ENCODE measurements at places on chromosomes 7 and 10. TPM values are rescaled to one million over a fixed set of nuclear protein-coding genes. Genes with fewer than 3 reads are reported as not detected.
A peak's percentile ranks its signal among the peaks of the same experiment; 100 is the strongest.

PLEKHS1 gene
- not detected for total RNA-seq

ZNF92 gene
- total RNA-seq, result 34.0 TPM

SERPINE1 gene
- total RNA-seq, result 0.42 TPM

PPA1 gene
- 223 TPM for total RNA-seq

TRRAP gene
- 82.6 TPM for total RNA-seq

DNA sequence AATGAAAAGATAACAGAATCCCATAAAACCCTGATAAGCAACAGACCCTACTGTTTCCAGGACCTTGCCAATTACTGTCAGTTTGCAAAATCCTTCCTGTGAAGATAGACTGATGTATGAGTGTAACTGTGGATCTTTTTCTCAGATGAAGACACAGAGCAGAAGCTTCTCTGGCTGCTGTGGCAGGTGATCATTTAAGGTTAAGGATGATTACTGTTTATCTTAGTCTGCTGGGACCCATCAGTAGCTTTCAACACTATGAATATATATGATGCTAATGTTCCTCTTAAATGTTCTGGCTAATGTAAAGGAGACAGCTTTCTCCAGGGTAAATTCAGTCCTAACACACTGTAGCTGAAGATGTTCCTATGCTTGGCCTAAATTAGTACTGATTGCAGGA, 56.0 kb upstream of the CTTNBP2 start:
- no peak for DNase-seq

DNA sequence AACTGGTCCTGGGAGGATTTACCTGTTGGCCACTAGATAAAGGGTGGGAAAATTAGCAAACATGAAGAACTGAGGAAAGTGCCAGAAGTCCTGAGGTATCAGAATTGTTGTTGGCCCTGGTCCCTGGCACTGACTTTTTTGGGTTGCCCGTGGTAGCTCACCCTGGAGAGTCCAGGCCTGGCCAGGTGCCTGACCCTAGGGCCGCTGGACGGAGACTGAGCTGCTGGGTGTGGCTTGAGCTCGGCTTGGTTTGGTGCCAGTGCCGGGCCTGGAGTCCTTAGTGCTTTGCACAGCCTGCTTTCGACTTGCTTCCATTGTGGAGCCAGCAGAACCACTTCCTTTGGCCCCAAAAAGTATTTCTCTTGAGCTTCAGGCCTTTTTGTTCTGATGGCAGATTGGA, 12.9 kb downstream of the MDH2 start:
- no peak for DNase-seq

DNA sequence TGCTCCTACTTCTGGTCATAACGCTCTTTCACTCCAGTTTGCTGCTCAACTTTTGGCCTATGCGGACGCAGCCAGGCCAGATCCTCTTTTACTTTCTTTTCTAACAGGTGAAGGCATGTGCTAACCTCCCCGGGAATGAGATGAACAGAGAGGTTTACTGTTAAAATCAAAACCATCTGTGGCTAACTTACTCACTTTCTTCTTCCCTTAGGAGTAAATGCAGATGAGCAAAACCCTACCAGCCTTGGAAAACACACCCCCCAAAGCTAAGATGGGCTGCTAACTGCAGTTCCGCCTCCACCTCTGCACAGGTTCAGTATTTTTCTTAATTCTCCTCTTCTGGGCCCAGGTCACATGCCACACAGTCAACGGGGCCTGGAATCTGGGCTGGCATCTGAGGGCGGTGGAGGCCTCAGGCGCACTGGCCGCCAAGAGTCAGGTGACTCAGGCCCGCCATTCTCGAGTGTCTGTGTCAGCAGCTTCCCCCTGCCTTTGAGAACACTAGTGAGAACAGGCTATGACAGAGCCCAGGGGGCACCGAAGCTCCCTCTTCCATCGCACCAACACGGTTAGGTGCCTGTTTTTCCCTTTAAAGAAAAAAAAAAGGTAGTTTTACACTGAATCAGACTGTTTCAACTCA, 11.1 kb downstream of the FAM53B start:
- DNase-seq, result no peak

- no peak for DNase-seq
Measured at GRCh38 chr7:33702514-33703054, 202.8 kb upstream of the BMPER start.

DNA sequence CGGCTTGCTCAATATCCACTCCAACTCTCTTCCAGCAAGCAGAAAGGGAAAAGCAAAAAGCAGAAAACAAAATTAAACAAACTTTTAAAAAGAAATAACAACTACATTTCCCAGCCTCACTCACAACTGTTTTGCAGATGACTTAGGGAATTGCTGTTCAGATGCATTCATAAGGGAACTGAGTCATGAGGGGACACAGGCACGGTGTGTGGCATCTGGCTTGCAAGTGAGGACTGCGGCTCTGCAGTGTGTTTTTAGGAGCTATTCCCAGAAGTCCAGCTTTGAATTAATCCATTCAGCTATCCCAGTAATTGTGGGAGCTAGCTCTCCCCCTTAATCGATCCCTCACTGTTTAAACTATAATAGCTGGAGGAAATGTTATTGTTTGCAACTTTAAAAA, 30.3 kb downstream of the PTN start:
- DNase-seq, result no peak

- no peak for DNase-seq
Measured at GRCh38 chr7:101207459-101207858, 6.6 kb upstream of the MOGAT3 start.

GRCh38 chr7:100879685-100880261, 4.9 kb downstream of the SRRT start:
- no peak for DNase-seq

DNA sequence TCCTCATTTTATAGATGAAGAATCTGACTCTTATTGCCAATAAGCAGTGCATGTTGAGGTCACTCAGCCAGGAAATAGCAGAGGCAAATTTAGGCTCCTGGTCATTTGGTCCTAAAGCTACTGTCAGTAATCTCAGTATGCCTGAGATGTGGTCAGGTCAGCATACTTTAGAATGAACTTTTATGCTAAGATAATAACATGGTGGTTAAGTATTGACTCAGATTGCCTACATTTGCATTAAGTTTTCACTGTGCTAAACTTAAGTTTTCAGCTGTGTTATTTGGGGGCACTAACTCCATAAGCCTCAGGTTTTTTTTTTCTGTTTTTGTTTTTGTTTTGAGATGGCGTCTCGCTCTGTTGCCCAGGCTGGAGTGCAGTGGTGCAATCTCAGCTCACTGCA, 35.9 kb upstream of the CCSER2 start:
- DNase-seq, result no peak

DNA sequence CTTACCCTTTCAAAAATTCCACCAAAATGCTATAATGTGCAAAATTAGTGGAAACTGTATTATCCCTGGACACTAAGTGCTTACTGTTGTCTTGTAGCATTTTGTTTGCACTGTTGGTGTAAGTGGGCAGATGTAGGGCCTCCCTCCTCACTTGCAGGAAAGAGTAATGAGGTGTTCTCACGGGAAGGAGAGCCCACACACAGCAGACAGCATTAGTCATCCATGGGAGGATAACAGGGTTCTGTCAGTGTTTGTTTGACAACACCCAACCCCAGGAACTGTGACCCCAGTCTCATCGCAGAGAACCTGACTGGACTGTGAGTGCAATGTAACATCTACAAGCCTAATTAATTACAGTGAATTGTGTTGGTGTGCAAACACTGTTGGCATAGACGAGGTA, 58.7 kb upstream of the VSTM2A start:
- no peak for DNase-seq

DNA sequence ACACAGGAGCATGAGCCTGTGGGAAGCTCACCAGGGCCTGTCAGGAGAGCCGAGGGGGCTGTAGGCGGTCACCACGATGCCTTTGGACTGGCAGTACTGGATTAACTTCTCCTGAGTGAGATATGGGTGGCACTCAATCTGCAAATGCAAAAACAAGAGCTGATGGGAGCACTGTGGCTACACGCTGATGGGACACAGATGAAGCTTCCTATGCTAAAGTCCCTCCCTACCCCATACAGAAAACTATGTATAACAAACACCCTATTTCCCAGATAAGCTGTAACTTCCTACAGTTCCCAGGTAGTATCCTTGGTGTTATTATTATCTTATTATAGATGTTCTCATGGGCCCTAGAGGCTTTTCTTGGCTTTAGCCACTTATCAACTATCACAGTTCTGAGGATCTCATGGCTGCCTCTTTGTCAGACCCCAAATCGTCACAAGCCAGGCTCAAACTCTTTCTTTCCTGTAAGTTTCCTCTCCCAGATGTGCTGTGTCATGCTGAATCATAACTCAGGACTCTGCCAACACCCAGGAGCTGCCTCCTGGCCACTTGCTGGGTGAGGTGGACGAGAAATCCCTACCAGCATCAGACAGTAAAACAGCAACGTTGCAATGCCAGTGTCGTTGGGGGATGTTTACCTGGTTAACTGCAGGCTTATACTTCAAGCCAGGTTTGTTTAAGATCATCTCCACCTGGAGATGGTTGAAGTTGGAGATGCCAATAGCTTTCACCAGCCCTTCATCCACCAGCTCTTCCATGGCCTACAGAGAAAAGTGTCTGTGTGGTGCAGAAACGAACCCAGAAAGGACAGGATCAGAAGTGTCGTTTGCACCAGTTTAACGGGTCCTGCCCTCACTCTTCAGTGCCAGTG, 10.3 kb downstream of the AKR1B1 start:
- no peak for DNase-seq

DNA sequence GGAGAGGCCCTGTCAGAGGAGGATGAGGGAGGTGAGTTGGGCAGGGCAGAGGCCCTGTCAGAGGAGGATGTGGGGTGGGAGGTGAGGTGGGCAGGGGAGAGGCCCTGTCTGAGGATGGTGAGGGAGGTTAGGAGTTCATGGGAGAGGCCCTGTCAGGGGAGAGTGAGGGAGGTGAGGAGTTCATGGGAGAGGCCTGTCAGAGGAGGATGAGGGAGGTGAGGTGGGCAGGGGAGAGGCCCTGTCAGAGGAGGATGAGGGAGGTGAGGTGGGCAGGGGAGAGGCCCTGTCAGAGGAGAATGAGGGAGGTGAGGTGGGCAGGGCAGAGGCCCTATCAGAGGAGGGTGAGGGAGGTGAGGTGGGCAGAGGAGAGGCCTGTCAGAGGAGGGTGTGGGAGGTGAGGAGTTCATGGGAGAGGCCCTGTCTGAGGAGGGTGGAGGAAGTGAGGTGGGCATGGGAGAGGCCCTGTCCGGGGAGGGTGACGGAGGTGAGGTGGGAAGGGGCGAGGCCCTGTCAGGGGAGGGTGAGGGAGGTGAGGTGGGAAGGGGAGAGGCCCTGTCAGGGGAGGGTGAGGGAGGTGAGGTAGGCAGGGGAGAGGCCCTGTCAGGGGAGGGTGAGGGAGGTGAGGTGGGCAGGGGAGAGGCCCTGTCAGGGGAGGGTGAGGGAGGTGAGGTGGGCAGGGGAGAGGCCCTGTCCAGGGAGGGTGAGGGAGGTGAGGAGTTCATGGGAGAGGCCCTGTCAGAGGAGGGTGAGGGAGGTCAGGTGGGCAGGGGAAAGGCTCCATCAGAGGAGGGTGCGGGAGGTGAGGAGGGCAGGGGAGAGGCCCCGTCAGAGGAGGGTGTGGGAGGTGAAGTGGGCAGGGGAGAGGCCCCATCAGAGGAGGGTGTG, 73.7 kb downstream of the INPP5A start:
- no peak for DNase-seq

DNA sequence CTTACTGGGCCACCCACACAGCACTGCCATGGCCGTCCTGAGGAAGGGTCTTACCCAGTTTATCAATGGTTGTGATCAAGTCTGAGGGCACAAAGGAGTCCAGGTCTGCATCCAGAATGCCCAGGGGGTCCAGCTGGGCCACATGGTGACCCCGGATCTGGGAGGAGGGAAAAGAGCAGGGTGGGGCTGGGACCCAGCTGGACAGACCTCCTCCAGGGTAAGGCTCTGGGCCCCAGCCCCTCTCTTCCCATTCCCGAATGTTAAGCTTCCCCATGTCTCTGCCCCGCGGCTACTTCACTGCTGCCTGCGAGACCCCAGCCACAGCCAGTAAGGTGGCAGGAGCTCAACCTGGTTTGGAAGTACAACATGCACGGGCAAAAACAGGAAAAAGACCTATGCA, 9.5 kb downstream of the OGDHL start:
- DNase-seq, result no peak

DNA sequence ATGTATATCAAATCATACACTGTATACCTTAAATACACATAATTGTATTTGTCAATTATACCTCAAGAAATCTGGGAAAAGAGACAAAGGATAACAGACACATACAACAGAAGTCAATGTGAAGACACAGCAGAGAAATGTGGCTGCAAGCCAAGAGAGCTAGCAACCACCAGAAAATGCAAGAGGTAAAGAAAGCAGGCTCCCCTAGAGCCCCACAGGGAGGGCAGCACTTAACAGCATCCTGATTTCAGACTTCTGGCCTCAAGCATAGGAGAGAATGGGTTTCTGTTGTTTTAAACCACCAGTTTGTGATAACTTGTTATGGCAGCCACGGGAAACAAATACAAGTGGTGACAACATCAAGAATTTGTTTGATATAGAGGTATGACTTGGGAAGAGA, 1197.2 kb downstream of the SORCS1 start:
- DNase-seq, result no peak

- DNase-seq, result no peak
Measured at GRCh38 chr7:134712196-134712595, 65.5 kb downstream of the BPGM start.

DNA sequence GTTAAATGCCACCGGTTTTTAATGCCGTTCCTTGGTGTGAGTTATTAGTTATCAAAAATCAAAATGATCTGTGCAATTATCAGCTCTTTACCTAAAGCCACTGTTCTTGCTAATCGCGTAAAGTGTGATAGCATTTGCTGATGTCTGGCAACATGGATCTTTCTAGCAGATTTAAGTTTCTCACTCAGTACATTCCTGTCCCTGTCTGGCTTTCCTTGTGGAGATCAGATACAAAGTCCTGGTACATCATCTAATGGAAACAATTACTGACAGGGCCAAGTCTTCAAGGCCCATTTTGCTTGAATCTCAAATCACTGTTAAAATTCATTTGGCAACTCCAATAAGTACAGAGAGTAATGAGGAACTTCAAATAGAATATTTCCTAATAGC, 755.7 kb downstream of the AUTS2 start:
- DNase-seq, result no peak

DNA sequence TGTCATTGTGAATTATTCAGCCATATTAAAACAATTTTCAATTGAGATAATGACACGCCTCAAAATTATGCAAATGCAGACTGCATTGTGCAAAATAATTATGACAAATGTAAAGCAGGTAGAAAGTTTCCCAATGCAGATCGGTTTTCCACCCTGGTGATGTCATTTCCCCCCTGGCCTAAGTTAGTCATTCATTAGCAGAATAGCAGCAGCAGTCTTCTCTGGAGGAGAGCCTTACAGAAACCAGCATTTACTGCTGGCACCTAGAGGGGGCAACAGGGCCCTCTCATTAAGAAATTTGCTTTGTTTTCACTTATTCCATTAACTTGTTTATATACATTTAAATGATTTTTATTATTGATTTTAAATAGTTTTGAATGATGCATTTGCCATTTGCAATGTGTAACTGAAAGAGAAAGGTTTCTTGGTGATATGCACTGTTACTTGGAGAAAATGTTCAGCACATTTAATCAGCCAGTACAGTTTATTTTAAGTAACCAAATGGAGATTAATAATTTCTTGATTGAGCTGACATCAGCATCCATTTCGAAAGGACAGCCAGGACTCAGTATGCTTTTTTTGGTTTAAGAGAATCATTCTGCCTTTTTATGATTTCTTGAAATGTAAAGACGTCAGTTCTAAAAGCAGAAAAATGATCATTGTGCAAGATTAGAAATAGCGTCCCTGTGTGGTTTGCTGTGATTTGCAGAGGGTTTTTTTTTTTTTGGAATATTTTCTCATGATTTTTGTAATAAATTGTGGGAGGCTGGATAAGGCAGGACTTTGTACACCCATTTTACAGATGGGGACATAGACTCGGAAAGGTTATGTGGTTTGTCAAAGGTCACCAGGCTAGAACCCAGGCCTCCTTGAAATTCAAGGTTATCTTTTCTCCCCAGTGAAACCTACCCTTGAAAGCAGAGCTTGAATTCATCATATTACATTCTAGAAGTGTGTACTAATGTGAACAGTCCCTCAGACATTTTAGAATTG, 3.5 kb downstream of the ARID5B start:
- DNase-seq, result peak; percentile 80
